ENCODE measurements at places on chromosomes 1 and 21. TPM values are rescaled to one million over a fixed set of nuclear protein-coding genes. Genes with fewer than 3 reads are reported as not detected.

Gene C1orf94
- total RNA-seq, result not detected

Gene AK5
- 77.0 TPM for total RNA-seq

Gene PLPPR5
- not detected for total RNA-seq

Gene SLC1A7
- total RNA-seq, result 0.58 TPM

Gene ZNF593OS
- not detected for total RNA-seq

Gene PAQR6
- 0.19 TPM for total RNA-seq

Gene AMY2B
- total RNA-seq, result 1.5 TPM

Gene GMEB1
- 14.8 TPM for total RNA-seq

Measured in regular cardiac myocyte (primary cell).